ENCODE measurements at places on chromosomes 1 and 21. TPM values are rescaled to one million over a fixed set of nuclear protein-coding genes. Genes with fewer than 3 reads are reported as not detected.

DNA sequence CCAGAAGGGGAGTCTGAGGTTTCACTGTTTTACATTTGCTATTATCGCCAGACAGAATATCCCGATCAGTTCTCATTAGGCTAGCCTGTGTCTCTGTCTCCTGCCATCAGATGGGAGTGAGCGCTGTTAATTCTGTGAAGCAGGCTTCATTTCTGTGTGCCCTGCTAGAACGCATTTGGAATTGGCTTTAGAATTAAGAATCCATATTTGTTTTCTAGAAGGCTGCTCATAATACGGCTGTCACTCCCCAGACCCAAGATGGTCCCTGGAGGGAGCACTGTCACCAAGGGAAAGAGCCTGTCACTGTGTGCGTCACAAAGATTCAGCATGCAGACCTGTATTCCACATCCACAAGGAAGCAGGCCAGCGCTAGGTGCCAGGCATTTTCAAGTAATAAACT lies 49.2 kb downstream of the CASQ2 start:
- no peak for DNase-seq
- H3K4me1 ChIP-seq, result no peaks in the 10 kb centered on the region
- no peaks in the 10 kb centered on the region for H3K36me3 ChIP-seq
- no peak overlapping the region for H3K27ac ChIP-seq

The HSD3B1 gene
- not detected for total RNA-seq

DNA sequence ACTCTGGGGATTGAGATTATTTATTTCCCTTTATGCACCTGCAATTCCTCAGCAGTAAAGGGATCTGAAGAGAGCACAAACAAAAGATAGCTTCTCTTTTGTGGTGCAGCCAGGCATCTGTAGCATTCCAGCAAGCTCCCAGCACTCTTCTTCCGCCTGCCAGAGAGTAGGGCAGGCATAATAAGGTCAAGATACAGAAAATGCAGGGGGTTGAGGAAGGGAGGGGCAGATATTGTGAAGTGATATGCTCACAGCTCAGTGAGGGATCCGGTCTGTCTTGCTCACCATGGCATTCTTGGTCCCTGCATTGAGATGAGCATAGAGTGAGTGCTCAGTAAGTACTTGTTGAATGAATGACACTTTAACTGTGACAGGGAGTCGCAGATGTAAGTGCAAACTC lies 23.9 kb downstream of the FASLG start:
- no peak overlapping the region for H3K4me3 ChIP-seq
- DNase-seq, result no peak
- H3K36me3 ChIP-seq, result no peaks in the 10 kb centered on the region
- H3K27me3 ChIP-seq, result no peaks in the 10 kb centered on the region

The CBR3 gene
- total RNA-seq, result 6.9 TPM

GRCh38 chr1:48472638-48473037 lies 634 bp upstream of the SPATA6 start:
- H3K27me3 ChIP-seq, result no peaks in the 10 kb centered on the region
- no peaks in the 10 kb centered on the region for H3K36me3 ChIP-seq
- no peaks in the 10 kb centered on the region for H3K4me1 ChIP-seq
- peak overlapping the region; percentile 87 for H3K27ac ChIP-seq
- peak overlapping the region; percentile 76 for H3K4me3 ChIP-seq

The SMIM1 gene
- total RNA-seq, result not detected

DNA sequence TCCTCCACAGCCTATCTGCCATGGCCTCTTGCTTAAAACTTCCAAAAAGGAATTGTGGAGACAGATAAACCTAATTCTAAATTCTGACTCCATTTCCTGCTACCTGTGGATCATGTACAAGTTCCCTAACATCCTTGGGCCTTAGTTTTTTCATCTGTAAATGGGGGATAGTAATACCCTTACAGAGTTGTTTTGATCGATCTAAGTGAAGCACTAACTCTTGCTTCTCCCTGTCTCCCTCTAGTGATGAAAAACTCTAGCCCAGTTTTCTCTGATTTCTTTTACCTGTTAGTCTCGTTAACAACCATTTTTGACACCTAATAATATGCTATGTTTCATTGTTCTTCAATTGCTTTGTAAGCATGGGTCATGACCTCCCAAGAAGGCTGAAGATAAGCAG lies 65.9 kb downstream of the TM2D1 start:
- DNase-seq, result no peak
- no peak overlapping the region for H3K27ac ChIP-seq
- H3K27me3 ChIP-seq, result no peaks in the 10 kb centered on the region
- no peaks in the 10 kb centered on the region for H3K36me3 ChIP-seq
- H3K4me3 ChIP-seq, result no peak overlapping the region
- H3K4me1 ChIP-seq, result no peaks in the 10 kb centered on the region

DNA sequence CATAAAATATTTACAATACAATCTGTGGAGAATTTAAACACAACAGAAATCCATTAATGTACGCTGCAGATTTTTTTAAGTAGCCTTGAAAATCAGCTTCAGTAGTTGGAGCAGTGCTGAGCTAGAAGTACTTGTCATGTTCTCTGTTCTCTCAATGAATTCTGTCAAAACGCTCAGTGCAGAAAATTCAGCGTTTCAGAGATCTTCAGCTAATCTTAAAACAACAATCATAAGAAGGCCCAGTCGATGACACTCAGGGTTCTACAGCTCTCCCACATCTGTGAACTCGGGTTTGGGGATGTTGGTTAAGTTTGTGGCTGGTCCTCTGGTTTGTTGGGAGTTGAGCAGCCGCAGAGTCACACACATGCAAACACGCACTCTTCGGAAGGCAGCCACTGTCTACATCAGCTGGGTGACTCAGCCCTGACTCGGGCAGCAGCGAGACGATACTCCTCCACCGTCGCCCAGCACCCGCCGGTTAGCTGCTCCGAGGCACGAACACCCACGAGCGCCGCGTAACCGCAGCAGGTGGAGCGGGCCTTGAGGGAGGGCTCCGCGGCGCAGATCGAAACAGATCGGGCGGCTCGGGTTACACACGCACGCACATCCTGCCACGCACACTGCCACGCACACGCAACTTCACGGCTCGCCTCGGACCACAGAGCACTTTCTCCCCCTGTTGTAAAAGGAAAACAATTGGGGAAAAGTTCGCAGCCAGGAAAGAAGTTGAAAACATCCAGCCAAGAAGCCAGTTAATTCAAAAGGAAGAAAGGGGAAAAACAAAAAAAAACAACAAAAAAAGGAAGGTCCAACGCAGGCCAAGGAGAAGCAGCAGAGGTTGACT lies 161.2 kb downstream of the RUNX1 start:
- H3K4me3 ChIP-seq, result peak overlapping the region; percentile 27
- peak; percentile 55 for DNase-seq
- peak overlapping the region; percentile 43 for H3K27ac ChIP-seq
- H3K27me3 ChIP-seq, result peaks cover 48% of the 10 kb centered on the region
- H3K4me1 ChIP-seq, result no peaks in the 10 kb centered on the region

DNA sequence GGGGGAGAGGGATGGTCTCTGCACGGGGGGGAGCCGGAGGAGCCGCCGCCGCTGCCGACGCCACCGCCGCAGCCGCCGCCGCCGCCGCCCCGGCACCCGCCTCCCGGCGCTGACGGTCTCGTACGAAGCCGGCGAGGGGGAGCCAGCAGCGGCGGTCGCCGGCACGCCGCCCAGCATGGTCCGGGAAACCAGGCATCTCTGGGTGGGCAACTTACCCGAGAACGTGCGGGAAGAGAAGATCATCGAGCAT lies 311 bp downstream of the SPEN start:
- H3K36me3 ChIP-seq, result no peaks in the 10 kb centered on the region
- no peak for DNase-seq
- H3K4me1 ChIP-seq, result no peaks in the 10 kb centered on the region
- peak overlapping the region; percentile 74 for H3K4me3 ChIP-seq
- peak overlapping the region; percentile 99 for H3K27ac ChIP-seq

The DDX20 gene
- total RNA-seq, result 13.3 TPM

- peak overlapping the region; percentile 26 for H3K27ac ChIP-seq
- H3K4me1 ChIP-seq, result no peaks in the 10 kb centered on the region
- peak overlapping the region; percentile 0 for H3K4me3 ChIP-seq
- H3K36me3 ChIP-seq, result no peaks in the 10 kb centered on the region
Measured at GRCh38 chr1:109112056-109112651, 1.8 kb upstream of the ELAPOR1 start.

The NR0B2 gene
- total RNA-seq, result not detected

The DCST1 gene
- 1.1 TPM for total RNA-seq

DNA sequence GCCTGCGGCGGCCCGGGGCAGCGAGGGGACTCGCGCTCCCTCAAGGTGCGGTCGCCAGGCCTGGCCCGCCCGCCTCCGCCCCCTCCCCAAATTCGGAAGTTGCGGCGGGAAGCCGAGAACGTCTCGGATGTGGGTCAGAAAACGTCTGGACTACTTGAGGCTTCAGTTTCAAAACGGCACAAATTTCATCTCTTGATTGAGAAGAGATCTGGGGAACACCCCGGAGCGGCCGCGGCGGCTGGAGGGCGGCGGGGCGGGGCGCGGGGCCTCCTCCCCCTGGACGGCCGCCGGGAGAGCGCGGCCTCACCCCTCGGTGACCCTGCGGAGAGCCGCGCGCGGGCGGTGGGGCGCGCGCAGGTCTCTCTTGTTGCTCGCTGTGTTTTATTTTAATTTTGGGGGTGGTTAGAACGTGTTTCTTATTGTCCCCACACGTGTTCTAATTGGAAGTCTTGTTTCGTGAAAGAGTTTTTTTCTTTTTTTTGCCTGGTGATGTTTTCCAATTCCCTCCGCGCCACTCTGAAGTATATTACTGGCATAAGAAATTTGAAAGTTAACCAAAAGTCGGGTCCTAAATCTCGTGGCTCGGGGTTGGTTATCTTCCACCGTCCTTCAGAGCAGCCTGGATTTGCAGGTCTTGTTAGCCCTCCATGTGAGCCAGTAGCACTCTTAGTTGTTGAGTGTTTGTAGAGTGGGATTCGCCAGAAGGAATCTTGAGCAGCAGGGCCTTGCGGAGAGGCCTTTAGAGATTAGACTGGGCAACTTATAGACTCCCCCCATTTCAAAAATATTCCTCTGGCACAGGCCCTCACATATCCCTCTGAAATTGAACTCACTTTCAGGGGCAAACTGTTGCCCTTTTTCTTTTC lies 749 bp downstream of the PCBP3 start:
- H3K27me3 ChIP-seq, result no peaks in the 10 kb centered on the region
- H3K4me1 ChIP-seq, result no peaks in the 10 kb centered on the region
- no peaks in the 10 kb centered on the region for H3K36me3 ChIP-seq
- DNase-seq, result no peak

GRCh38 chr21:42096566-42096965 lies 25.4 kb downstream of the UMODL1 start:
- no peaks in the 10 kb centered on the region for H3K4me1 ChIP-seq
- no peaks in the 10 kb centered on the region for H3K36me3 ChIP-seq
- no peak overlapping the region for H3K27ac ChIP-seq
- no peaks in the 10 kb centered on the region for H3K27me3 ChIP-seq
- H3K4me3 ChIP-seq, result no peak overlapping the region

GRCh38 chr21:20998886-20999285 lies 677 bp downstream of the NCAM2 start:
- H3K36me3 ChIP-seq, result no peaks in the 10 kb centered on the region
- no peaks in the 10 kb centered on the region for H3K27me3 ChIP-seq
- no peak overlapping the region for H3K27ac ChIP-seq
- peak overlapping the region; percentile 46 for H3K4me3 ChIP-seq
- DNase-seq, result no peak
- no peaks in the 10 kb centered on the region for H3K4me1 ChIP-seq

GRCh38 chr1:121516234-121516967 lies 331.6 kb downstream of the SRGAP2C start:
- H3K27ac ChIP-seq, result no peak overlapping the region
- H3K4me3 ChIP-seq, result no peak overlapping the region
- no peaks in the 10 kb centered on the region for H3K36me3 ChIP-seq
- H3K27me3 ChIP-seq, result no peaks in the 10 kb centered on the region
- no peak for DNase-seq

- DNase-seq, result no peak
- no peaks in the 10 kb centered on the region for H3K36me3 ChIP-seq
- H3K27me3 ChIP-seq, result no peaks in the 10 kb centered on the region
- no peak overlapping the region for H3K27ac ChIP-seq
- no peak overlapping the region for H3K4me3 ChIP-seq
Measured at GRCh38 chr1:103265551-103265950, 157.2 kb upstream of the COL11A1 start.

DNA sequence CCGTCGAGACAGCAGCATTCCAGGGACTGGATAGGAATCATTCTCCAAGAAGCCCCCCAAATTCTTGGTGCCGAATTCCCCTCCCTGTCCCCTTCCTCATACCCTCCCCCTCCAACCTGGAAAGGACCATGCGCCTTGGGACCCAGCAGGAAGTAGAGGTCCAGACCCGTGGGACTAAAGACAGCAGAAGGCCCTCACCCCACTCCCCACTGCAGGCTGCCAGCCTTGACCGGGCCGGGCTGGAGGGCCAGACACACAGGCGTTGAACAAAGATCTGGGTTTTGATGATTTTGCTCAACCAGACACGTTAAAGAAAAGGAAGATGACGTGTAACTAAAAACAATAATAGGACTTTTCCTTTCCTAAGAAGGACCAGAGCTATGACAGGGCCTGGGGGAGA lies 286.5 kb downstream of the NPHP4 start:
- no peaks in the 10 kb centered on the region for H3K36me3 ChIP-seq
- DNase-seq, result no peak
- H3K4me1 ChIP-seq, result no peaks in the 10 kb centered on the region

GRCh38 chr1:219542828-219543518 lies 69.9 kb downstream of the ZC3H11B start:
- H3K4me3 ChIP-seq, result no peak overlapping the region
- H3K36me3 ChIP-seq, result no peaks in the 10 kb centered on the region
- no peaks in the 10 kb centered on the region for H3K4me1 ChIP-seq

GRCh38 chr1:25134801-25135461 lies 97.4 kb downstream of the SYF2 start:
- DNase-seq, result no peak
- no peak overlapping the region for H3K4me3 ChIP-seq
- H3K27ac ChIP-seq, result no peak overlapping the region
- no peaks in the 10 kb centered on the region for H3K4me1 ChIP-seq
- H3K36me3 ChIP-seq, result no peaks in the 10 kb centered on the region
- no peaks in the 10 kb centered on the region for H3K27me3 ChIP-seq

- H3K36me3 ChIP-seq, result no peaks in the 10 kb centered on the region
- no peak for DNase-seq
- no peak overlapping the region for H3K4me3 ChIP-seq
- H3K4me1 ChIP-seq, result no peaks in the 10 kb centered on the region
- no peak overlapping the region for H3K27ac ChIP-seq
Measured at GRCh38 chr1:165854101-165854845, 26.9 kb downstream of the UCK2 start.

DNA sequence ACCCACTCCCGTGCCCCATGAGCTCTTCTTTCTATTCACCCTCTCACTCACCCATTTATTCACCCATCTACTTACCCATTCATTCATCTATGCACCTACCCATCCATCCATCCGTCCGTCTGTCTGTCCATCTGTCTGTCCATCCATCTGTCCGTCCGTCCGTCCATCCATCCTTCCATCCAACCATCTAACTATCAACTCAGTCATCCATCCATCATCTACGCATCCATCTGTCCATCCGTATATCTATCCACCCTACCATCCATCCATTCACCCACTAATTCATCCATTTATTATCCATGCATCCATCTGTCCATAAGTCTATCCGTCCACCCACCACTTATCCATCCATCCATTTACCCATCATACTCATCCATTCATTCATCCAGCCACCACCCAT lies 10.8 kb upstream of the CSF3R start:
- no peaks in the 10 kb centered on the region for H3K36me3 ChIP-seq
- no peaks in the 10 kb centered on the region for H3K27me3 ChIP-seq
- H3K4me1 ChIP-seq, result no peaks in the 10 kb centered on the region
- no peak for DNase-seq
- no peak overlapping the region for H3K27ac ChIP-seq
- no peak overlapping the region for H3K4me3 ChIP-seq

- H3K4me1 ChIP-seq, result no peaks in the 10 kb centered on the region
- H3K27ac ChIP-seq, result no peak overlapping the region
- H3K27me3 ChIP-seq, result no peaks in the 10 kb centered on the region
Measured at GRCh38 chr21:41610042-41610839, 102.3 kb upstream of the TMPRSS2 start.

- H3K36me3 ChIP-seq, result no peaks in the 10 kb centered on the region
- no peak overlapping the region for H3K4me3 ChIP-seq
- no peak overlapping the region for H3K27ac ChIP-seq
- no peaks in the 10 kb centered on the region for H3K27me3 ChIP-seq
- DNase-seq, result no peak
Measured at GRCh38 chr1:176384841-176385240, 78.1 kb upstream of the PAPPA2 start.
